Stimulated activated CD8-positive, alpha-beta memory T cell treated with anti-CD3 and anti-CD28 coated beads, Interleukin-2, amount 100 ng/mL, for 48 hours (primary cell): ENCODE measurements at places on chromosomes 13 and 19.

- no peak for DNase-seq
Measured at GRCh38 chr13:99258210-99258860, at the start of gene GPR18. GPR18 (minus strand) TSS chr13:99258379; CDS start chr13:99255872, 2,507 bp downstream.

DNA sequence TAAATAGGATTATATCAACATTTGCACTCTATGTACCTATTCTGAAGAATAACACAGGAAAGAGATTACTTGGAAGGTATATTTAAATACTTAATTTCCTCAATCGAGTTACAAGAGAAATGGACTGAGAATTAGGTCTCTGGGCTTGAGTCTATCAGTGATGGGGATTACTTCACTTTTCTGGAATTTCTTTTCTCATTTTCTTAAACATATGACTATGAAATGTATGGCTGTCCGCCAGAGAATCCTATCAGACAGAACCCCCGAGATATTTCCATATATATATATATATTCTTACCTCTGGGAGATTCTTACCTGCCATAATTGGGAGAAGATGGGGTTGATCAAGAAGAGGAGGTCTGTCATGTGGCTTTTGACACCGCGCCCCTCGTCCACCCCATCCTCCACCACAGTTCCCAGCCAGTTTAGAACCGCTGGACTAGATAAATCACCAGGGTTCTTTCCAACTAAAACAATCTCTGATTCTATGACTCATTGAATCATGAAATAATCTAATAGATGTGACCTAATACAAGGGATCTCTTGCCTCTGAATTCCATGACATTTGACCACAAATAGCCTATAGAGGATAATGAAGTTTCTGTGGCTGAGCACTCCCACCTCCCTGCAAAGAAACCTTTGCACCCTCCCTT, 231.3 kb downstream of the TBC1D4 start:
- DNase-seq = no peak

DNA sequence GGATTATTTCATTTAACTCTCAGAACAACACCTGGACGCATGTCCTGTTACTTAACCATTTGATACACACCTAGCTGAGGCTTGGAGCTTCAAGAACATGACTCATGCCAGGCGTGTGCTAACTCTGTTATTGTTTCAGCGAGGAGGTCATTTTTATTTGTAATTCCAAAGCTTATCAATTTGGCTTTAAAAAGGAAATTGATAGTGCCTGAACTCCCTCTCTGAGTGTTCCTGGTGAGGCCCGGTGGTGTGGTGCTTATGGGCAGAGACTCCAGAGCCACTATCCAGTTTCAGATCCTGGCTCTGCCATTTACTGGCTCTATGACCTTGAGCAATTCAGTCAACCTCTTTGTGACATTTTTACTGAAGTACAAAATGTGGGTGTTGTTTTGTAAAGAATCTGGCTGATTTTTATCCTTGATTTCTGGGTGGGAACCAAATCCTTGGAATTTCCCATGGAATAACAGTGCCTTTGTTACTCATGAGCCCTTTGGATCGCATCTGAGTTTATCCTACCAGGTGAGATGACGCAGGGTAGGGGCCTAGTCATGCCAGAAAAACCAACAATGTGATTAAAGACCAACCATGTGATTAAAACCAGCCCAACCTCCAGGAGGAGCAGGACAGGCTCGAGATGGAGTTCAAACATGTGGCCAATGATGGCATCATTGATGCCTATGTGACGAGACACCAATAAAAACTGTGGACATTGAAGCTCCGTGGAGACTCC, 198.8 kb downstream of the MYO16 start:
- DNase-seq = no peak

DNA sequence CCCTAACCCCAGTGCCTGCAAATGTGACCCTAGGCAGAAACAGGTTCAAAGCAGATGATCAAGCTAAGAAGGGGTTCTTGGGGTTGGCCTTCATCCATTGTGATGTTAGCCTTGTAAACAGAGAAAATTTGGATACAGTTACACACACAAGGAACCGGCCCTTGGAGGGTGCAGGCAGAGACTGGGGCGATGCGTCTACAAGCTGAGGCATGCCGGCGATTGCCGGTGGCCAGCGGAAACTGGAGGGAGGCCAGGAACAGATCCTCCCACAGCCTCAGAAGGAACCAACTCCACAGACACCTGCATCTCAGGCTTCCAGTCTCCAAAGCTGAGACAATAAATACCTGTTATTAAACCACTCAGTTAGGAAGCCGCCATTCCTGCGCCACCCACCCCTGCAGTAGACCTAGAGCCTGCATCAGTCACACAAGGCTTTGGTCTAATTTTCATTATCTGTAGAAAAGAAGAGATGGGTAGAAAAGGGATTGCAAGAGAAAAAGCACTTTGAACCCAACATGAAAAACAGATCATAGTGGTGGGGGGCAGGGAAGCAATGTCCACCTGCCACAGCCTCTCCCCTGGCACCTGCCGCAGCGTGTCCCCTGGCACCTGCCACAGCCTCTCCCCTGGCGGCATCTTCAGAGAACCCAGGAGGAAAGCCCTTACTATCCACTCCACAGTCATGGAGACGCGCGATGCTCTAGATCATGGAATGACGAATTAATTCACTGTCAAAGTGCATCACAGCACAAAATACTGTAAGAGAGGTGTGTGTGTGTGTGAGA, 119.7 kb upstream of the SOX1 start:
- no peak for DNase-seq

GRCh38 chr13:21259571-21260455, 83.4 kb downstream of the MRPL57 start:
- DNase-seq = no peak

GRCh38 chr13:96772426-96772825, 221.8 kb downstream of the OXGR1 start:
- no peak for DNase-seq

- no peak for DNase-seq
Measured at GRCh38 chr19:3575260-3575741, 2.6 kb downstream of the HMG20B start.

GRCh38 chr13:42680748-42681147, 100.6 kb upstream of the FAM216B start:
- DNase-seq = no peak

GRCh38 chr13:112451512-112452379, 75.6 kb downstream of the SPACA7 start:
- no peak for DNase-seq

DNA sequence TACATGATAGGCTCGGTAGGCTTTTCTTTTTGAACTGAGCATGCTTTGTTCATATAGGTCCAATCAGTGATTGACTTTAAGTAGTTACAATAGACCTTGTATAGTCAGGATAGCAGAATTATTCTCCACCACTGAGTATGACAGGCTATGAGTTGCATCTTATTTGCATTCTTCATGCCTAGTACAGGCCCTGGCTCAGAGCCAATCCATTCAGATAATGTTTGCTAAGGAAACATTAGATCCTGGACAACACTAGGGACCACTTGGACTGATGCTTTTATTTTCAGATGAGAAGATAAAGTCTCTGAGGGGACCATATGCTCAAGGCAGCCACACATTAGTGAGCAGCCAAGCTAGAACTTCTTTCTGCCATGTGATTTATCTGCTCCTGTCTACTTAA, 133.9 kb downstream of the KL start:
- DNase-seq = no peak

- no peak for DNase-seq
Measured at GRCh38 chr13:76038920-76039716, 403.0 kb downstream of the LMO7 start.

- no peak for DNase-seq
Measured at GRCh38 chr13:40819797-40820315, 30.4 kb downstream of the SLC25A15 start.

DNA sequence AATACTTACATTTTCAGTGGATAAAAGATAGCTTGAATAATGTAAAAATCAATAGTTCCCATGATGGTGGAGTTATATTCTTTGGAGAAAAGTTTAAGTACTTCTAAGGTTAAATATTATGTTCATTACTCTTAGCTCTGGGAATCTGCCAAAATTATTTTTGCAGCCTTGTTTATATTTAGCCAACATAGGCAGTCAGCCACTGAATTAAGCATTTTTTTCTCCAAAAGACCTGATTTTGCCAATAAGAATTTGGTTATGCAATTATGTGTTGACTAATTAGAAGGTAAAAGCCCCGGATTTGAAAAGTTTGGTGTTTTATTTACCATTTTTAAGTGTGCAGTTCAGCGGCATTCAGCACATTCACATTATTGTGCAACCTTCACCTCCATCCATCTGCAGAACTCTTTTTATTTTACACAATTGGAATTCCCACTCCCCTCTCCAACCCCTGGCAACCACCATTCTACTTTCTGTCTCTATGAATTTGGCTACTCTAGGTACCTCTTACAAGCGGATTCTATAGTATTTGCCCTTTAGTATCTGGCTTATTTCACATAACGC, 90.1 kb upstream of the C1QTNF9B start:
- no peak for DNase-seq

DNA sequence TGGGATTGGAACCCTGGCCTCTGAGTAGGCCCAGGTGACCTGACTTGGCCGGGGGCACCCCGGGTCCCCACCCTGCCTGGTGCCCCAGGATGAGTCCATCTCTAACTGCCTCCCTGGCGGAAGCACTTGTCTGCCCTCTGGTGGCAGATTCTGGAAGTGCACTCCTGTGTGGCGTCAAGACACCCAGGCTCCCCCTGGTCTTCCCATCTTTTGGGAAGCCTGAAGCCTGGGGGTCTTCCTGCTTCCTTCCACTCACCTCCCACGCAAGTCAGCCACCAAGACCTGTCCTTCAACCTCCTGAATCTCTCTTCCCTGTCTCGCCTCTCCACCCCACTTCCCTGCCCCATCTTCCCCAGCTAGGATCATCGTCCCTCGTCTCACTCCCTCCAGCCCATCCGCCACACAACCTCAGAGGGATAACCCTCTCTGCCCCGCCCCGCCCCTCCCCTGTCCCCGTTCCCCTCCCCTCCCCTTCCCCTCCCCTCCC, 7.4 kb downstream of the RABAC1 start:
- DNase-seq = peak; percentile 76

GRCh38 chr13:30796132-30796572, 60.8 kb downstream of the ALOX5AP start:
- no peak for DNase-seq

DNA sequence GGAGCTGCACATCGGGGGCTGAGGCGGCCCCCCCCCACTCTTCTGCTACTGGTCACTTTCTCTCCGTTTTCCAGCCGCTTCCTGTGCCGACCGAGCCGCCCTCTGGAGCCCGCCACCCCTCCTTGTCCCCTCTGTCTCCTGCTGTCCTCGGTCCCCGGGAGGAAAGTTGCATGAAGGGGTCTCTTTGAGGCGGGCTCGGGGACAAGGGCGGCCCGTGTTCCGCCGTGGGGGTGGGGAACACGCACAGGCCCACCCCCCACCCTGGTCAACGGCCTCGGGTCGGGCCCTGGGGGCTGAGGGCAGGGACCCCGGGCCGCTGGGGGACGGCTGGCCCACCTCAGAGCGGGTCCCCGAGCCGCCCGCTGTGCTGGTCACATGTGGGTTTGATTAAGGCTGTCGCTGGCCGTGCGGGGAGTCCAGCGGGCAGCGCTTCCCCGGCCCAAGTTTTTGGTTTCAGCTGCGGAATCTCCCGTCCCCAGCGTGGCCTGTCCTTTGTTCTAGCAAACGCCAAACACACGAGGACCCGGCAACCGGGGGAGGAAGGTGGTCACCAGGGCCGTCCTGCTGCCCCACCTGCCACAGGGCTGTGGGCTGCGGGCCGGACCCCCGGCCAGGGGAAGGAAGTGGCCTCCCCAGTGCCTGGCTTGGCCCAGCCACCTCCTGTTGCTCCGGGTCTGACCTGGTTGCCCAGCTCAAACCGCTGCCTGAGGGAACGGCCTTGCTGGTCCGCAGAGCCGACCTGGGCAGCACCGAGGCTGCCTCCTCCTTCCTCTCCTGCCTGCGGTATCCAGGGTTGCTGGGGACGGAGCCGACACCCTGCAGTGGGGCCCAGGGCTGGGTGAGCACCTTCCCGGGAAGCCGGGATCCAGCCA, 1.9 kb downstream of the EFNA2 start:
- DNase-seq = no peak

DNA sequence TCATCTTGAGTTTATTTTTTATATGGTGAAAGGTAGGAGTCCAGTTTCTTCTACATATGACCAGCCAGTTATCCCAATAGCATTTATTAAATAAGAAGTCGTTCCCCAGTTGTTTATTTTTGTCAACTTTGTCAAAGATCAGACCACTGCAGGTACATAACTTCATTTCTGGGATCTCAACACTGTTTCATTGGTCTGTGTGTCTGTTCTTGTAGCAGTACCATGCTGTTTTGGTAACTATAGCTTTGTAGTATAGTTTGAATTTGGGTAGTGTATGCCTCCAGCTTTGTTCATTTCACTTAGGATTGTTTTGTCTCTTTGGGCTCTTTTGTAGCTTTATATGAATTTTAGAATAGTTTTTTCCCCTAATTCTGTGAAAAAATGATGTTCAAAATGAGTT, 340.4 kb upstream of the PCDH20 start:
- DNase-seq = no peak

DNA sequence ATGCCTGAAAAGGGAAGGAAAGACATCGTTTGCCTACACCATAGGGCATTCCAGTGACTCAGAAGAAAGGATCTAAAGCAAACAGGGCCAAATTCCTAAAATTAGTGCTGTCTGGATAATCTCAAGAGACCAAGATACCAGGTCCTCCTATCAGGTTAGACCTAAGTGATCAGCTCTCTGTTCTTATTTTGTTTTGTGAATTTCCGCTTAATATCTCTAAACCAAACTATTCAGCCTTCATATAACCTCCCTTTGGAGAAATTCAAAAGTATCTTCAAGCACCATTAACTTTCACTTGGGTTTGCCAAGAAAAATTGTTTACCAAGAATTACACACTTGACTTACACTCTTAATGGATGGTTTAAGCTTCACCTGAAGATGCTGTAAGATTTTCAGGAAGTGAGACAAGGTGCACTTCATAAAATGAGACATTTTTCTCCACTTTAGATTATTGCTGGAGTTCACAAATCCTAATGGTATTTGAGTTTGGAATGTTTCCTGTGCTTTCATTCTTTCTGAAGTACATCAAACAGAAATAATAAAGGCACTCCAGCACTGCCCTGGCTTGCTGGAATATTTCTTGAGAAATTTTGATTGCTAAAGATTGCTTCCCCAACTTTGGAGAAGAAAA, 376.1 kb downstream of the LMO7 start:
- DNase-seq = no peak

GRCh38 chr19:42184401-42184861, 33.0 kb downstream of the DEDD2 start:
- peak; percentile 64 for DNase-seq

DNA sequence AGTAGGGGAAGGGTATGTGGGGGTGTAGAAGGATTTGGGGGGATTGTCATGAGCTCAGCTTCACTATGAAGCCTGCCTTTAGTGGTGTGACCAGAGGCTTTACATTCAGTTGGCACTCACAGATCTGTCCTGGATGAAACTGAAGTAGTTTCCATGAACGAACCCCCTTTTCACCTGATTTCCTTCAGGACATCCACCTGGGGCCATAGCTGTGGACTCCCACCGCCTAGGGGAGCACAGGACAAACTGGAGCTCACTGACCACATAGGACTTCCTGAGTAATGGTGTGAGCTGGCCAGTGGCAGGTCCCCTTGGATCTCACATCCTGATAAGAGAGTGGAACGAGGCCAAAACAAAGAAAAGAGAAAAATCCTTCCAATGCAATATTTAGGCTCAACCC, 54.1 kb downstream of the MRPL57 start:
- no peak for DNase-seq
